ENCODE measurements at places on chromosomes 13 and 19.

GRCh38 chr13:88376760-88377388 lies 705.7 kb downstream of the SLITRK5 start:
- H3K27me3 ChIP-seq = no peaks in the 10 kb centered on the region
- H3K27ac ChIP-seq = no peak overlapping the region

DNA sequence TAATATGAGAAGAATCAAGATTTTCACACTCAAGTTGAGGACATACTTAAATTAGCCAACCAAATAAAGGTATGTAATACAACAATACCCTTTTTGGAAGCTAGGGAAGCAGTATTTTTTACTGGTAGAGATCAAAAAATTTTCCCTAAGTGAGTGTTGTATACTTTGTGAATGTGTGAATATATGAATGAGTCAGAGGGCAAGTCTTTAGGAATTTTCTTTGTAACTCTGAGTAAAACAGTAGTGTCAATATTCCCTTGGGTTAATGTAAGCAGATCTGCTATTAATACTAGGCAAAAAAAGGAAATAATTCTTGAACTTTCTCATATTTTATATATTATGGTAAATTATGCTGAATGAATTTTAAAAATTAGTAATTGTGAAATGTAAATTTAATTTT lies 1161.8 kb upstream of the MIR17HG start:
- H3K4me1 ChIP-seq = no peaks in the 10 kb centered on the region
- H3K4me3 ChIP-seq = no peak overlapping the region
- no peak for DNase-seq
- no peaks in the 10 kb centered on the region for H3K36me3 ChIP-seq
- H3K27ac ChIP-seq = no peak overlapping the region
- H3K27me3 ChIP-seq = no peaks in the 10 kb centered on the region

DNA sequence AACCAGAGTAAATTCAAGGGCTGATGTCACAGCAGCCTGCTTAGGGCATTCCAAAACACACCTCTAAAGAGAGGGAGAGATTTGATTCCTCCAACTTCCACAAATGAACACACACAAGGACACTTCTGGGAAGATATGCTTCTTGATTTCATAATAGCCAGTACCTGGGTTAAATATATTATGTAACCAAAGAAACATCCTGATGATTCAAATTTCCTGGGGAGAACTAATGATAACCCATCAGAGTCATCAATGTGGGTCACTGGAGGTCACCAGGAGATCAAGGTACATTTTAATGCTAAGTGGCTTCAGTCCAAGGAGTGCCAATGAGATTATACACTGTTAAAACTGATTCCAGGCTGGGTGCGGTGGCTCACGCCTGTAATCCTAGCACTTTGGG lies 54.0 kb upstream of the DOCK9 start:
- H3K27ac ChIP-seq = no peak overlapping the region
- no peaks in the 10 kb centered on the region for H3K27me3 ChIP-seq
- no peaks in the 10 kb centered on the region for H3K36me3 ChIP-seq
- no peak overlapping the region for H3K4me3 ChIP-seq
- DNase-seq = no peak

DNA sequence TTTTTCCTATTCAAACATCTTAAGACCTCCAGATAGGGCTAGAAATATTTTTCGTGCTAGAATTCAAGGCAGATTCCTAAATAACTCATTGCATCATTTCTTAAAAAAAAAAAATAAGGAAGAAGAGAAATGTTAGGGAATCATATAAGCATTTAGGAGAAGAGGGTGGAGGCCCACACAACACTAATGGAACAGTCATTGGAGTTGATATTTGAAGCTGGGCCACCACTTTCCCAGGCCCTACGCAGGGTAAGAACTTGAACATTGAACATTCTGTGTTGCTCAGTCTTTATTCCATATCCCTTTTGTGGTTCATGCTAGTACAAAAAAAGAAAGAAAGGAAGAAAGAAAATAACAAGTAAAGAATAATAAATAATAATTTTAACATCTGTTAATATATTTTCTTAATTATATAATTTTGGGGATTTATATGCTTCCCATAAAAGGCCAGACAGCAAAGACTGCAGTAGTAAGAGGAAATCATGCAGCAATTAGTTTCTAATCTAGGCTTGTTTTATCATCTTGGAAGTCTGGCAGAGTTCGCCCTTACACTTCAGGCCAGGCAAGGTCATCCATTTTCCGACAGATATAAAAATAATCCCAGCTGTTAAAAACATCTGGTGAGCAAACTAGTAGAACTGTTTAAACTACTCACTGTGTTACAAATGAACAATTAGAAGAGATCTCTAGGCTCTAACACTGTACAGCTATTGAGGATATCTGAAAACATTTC lies 127.7 kb downstream of the FRY start:
- no peak for DNase-seq
- no peaks in the 10 kb centered on the region for H3K4me1 ChIP-seq
- H3K36me3 ChIP-seq = no peaks in the 10 kb centered on the region
- H3K27ac ChIP-seq = peak overlapping the region; percentile 9

DNA sequence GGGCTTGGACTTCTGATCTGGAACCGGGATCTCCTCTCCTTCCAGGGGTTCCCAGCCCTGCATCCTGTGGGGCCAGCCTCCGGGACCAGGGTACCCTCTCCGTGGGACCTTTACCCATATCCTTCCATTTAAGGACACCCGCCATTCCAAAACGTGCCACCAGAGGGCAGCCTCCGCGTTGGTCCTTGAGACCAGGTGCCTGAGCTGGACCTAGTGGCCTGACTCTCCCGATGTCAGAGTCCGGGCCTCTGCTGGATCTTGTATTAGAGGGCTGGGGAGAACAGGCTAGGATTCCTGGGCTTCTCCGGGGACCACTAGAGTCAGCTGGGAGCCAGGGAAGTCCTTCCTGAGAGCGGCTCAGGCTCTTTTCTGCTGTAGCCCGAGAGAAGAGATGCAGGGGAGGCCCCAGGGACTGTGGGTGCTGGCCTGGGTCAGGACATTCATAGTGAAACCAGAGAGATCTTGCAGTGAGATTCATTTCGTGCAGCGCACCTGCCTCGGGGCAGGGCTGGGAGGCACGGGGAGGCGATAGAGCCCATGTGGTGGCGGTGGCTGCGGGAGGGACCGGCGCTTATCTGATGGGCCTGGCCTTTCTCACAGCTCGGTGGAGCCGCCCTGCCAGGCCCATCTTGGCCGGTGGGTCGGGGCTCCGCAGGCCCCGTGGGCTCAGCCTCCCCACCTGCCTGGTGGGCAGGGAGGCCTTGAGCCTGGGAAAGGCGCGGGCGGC lies 9.8 kb upstream of the SLC7A10 start:
- no peaks in the 10 kb centered on the region for H3K36me3 ChIP-seq
- H3K4me3 ChIP-seq = no peak overlapping the region
- H3K27me3 ChIP-seq = no peaks in the 10 kb centered on the region
- no peaks in the 10 kb centered on the region for H3K4me1 ChIP-seq
- no peak overlapping the region for H3K27ac ChIP-seq

- no peaks in the 10 kb centered on the region for H3K36me3 ChIP-seq
- H3K4me3 ChIP-seq = no peak overlapping the region
- H3K4me1 ChIP-seq = no peaks in the 10 kb centered on the region
- no peak overlapping the region for H3K27ac ChIP-seq
- H3K27me3 ChIP-seq = peaks cover 7% of the 10 kb centered on the region
- DNase-seq = no peak
Measured at GRCh38 chr19:33750587-33751435, 45.9 kb upstream of the KCTD15 start.

DNA sequence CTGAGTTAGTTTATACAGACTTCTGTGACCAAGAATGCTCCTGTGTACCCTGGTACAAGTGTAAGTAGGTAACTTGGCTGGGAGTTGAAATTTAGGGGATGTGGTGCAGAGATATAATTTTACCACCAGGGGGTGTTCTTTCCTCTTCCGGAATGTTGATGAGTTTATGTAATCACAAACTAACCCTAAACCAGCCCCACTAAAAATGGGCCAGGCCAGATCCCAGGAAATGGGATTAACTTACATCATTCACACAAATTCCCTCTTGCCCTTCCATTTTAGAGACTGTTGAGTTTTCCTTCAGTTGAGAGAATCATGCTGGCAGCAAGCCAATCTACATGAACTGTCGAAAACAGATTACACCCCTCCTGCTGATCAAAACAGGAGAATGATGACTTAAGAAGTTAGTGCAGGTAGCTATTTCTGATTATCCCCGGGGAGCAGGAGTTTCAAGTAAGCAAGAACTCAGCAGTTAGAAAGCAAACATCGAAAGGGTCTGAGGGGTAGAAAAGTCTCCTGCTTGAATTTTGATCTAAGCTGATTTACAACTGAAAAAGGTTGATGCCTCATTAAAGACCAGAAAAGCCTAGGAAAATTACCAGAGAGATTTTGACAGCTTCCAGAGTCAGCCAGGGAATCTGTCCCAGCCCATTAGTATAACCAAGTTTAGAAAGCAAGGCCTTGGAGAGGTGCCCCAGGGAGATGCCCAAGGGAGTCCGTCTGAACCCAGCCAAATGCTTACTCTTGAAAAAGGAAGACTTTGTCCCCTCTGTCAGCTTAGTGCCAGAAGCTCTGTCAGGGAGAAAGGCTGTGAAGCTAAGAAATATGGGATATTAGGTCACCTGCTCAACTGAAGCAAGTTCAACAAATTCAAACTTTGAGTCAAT lies 32.3 kb upstream of the MED4 start:
- peak overlapping the region; percentile 68 for H3K27ac ChIP-seq
- DNase-seq = no peak
- H3K4me1 ChIP-seq = peaks cover 37% of the 10 kb centered on the region
- no peak overlapping the region for H3K4me3 ChIP-seq
- no peaks in the 10 kb centered on the region for H3K27me3 ChIP-seq

Measured in upper lobe of right lung (tissue), 1 donor.